ENCODE measurements at places on chromosomes 4 and X.

- DNase-seq, result no peak
These were observed 345.3 kb upstream of the TENM3 start for GRCh38 chr4:181897935-181898334.

DNA sequence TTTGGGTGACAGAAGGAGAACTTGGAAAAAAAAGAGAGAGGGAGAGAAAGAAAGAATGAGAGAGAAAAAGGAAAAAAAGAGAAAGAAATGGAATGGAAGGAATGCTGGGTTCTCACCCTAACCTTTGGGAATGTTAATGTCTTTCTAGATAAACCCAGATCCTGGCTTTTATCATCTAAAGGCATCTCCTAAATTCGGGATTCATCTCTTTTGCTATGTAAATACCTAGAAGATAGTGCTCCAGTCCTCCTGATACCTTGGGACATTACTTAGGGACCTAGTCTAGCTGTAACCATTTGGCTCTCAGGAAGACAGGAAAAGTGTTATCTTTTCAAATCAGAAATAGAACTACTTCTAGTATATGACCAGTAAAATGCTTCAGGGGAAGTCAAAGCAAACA, 15.8 kb upstream of the SPCS3 start:
- DNase-seq, result no peak

- no peak for DNase-seq
These were observed 39.3 kb upstream of the FAM47B start for GRCh38 chrX:34903316-34903715.

- DNase-seq, result no peak
These were observed 2.2 kb downstream of the SPP1 start for GRCh38 chr4:87977521-87978278.

DNA sequence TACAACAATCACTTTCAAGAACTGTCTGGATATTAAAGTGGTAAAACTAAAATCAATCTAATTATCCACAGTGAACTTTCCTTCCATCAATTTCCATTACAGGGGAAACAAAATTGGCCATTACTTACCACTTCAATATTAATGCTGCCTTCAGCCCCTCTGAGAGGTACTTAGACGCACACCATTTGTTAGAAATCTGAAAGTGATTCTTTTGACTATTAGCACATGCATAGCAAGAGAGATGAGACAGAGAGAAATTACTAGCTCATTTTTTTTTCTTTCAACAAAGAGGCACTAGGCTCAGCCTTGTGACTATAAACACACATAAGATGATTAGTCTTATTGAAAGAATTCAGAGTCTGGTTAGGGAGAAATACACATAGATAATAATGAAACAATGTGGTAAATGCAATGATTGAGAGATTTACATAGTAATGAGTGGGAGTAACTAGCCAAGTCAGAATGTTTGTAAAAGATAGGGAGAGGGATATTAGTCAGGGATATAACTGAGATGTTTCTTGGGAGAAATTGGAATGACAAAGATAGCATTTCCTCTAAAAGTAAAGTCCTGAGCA, 93.3 kb downstream of the YIPF7 start:
- no peak for DNase-seq

DNA sequence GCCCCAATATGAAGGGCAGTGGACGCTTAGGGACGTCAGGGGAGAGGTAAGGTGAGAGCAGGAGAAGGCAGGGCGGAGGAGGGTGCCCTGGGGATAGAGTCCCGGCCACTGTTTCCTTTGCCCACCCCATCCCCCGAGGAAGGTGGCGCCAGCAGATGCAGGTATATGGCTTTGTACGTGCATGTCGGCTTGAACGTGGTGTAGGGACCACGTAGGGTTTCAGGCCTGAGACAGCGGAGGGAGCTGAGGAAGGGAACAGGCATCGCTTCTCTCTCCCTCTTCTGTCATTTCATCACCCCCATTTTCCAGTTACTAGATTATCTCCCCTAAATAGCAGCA, 97.9 kb downstream of the PHKA2 start:
- no peak for DNase-seq

- DNase-seq, result peak; percentile 12
These were observed 270.3 kb downstream of the BMPR1B start for GRCh38 chr4:95027905-95028618.

DNA sequence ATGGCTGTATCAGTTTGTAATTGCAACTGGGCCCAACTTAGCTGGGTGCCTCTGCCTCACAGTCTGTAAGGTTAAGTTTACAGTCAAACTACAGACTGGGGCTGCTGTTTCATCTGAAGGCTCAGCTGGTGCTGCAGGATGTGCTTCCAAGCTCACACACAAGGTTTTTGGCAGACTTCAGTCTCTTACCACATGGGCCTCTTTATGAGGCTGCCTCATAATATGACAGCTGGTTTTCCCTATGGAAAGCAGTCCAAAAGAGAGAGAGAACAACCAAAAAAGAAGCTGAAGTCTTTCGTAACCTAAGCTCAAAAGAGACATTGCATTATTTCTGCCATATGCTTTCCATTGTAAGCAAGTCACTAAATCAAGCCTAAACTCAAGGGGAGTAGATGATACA, 271.7 kb downstream of the DCTD start:
- DNase-seq, result no peak

DNA sequence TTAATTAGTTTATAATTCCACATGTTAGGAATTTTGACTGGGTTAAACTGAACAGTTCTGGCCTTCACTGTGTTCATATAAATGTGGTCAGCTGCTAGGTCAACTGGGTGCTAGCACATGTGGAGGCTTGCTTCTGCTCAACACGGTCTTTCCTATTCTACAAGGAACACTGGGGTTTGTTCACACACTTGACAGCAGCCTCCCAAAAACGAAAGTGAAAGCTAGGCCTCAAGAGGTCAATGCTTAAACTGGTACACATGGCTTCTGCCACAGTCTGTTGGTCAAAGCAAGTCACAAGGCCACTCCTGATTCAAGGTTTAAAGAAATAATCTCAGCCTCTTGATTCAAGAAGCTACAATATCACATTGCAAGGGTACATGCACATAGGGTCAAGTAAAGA, 126.5 kb downstream of the QDPR start:
- DNase-seq, result no peak

- no peak for DNase-seq
These were observed 29.4 kb upstream of the ADRA2C start for GRCh38 chr4:3736806-3737205.

DNA sequence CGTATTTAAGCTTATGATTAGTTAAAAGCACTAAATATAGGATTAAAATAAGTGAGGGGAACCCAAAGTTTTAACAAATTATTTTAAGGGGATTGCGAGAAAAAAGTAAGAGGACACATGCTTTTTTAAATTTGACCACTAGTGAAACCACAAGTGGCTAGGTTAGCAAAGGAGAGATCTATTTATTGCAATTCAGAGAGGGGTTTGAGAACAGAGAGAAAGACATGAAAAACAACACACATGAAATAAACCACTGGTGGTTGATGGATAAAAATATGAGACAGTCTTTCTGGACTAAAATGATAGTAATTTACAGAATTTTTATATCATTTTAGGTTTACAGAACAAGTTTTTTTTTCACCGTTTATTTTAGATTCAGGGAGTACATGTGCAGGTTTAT, 11.8 kb downstream of the SLC25A14 start:
- DNase-seq, result no peak

DNA sequence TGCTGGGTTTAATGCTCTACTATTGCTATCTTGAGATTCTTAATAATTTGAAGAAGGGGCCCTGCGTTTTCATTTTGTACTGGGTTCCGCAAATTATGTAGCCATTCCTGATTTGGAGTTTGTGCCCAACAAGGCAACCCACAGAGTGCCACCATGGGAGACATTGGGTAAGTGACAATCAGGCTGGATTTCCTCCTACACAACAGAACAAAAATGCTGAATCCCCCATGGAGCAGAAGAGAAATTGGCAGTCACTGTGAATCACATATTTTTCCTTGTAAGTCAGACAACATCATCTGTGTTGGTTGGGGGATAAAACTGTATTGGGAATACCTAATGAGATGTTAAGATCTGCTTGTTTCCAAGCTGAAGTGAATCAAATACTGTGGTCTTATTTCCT, 80.9 kb downstream of the CNGA2 start:
- no peak for DNase-seq

DNA sequence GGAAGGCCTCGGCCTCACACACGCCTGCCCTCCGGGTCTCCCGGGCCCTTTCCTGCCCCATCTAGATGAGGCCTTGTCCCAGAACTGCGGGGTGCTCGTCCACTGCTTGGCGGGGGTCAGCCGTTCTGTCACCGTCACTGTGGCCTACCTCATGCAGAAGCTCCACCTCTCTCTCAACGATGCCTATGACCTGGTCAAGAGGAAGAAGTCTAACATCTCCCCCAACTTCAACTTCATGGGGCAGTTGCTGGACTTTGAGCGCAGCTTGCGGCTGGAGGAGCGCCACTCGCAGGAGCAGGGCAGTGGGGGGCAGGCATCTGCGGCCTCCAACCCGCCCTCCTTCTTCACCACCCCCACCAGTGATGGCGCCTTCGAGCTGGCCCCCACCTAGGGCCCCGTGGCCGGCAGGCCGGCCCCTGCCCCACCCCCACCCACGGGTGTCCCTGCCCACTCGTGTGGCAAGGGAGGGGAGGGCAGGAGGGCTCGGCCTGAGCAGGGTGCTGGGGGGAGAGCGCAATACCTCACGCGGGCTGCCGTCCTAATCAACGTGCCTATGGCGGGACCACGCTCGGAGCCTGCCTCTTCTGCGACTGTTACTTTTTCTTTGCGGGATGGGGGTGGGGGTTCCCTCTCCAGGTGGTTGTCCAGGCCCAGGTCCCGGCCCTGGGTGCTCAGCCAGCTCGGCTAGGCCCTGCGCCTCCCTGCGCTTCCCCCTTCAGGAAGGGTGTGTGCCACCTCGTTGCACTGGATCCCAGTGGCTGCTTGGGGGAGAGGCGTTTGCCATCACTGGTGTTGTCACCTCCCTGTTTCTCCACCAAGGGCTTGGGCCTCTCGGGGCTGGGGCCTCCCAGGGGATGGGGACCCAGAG, 3.1 kb downstream of the DUSP9 start:
- DNase-seq, result no peak

DNA sequence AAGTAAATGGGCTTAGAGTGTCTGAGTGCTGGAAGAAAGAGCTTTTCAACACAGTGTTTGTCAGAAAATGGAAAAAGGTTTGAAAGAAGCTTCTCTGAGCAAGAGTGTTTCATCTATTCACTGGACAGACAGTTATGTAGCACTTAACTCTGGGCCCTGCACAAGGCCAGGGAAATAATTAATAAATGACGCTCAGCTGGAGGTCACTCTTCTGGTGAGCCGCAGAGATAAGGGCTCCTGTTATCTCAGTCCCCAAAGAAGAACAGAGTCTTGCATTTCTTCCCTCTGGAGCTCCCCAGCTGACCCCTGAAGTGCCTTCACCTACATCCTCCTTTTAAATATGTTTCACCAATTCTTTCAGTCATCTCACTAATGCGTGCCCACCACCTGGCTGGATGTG, 90.4 kb downstream of the SLC16A2 start:
- no peak for DNase-seq

DNA sequence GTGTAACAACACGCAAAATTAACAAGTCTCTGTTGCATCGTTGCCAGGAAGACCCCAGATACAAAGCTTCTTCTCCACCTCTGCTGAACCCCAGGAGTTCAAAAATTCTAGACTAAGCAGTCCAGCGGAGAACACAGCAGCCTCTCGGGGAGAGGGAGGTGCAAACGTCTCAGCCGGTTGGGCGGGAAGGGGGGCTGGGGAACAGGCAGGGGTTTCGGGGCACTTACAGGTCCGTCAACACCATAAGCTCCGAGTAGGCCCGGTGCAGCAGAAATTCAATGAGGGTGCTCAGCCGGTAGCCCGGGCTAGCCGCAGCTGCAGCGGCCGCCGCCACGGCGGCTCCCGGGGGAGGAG, 394 bp downstream of the MED14 start:
- DNase-seq, result no peak

DNA sequence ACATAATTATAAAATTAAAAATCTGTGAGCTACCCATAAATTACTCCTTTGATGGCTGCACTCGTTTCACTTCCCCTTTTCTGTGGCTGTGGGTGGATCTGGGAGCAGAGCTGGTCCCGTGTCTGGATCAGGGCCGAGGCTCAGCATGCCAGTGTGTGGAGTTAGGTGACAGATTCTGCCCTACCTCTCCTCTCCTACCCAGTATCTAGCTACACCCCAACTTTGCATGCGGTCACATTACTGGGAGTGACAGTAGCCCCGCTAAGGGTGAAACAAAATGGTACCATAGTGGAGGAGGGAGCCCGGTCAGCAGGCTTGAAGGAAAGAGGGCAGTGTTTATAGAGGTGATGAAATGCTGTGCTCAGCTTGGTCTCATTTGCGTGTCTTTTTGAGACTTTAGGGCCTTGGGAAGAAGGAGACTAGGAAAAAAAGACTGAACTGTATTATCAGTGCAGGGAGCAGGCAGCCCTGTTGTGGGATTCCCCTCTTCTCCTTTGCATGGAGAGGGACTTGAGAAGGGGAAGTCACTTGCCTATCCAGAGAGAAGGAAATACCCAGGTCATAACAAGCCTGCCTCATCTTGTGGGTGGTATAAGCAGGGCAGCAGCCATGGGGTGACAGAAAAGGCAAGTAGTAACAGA, 48.4 kb downstream of the ARHGAP10 start:
- DNase-seq, result no peak

DNA sequence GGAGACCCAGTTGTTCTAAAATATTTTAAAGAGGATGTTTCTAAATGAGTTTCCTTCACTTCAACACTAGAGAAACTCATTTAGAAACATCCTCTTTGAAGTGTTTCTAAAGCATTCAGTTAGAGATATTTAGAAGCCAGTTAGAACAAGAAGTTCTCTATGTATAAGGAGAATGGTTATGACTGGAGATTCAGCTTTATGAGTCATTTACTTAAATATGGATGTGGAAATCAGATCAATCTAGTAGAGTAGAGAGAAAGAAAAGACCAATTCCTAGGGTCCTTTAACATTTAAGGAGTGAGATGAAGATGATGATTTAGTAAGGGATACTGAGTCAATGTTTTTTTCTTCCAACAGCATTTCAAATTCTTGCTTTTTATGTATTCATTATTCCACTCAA, 234.1 kb downstream of the GRXCR1 start:
- DNase-seq, result no peak

DNA sequence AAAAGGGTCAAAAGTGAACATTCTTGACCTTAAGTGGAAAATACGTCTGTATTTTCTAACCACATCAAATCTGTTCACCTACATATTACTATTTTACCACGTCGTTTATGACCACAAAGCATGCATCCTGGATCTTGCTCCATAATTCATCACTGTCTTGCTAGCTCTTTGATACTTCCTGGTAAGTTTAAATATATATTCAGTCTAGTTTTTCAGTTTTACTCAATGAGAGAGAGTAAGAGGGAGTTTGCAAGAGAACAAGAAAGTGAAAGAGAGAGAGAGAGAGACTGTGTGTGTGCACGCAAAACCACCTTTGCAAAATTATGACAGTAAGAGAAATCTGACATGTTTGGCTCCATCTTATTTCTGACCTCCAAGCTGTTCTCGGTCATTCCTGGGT, 173.7 kb upstream of the GALNTL6 start:
- DNase-seq, result no peak
